ENCODE measurements at places on chromosomes 2 and 18.

GRCh38 chr18:54984908-54985307 lies 25.6 kb upstream of the CCDC68 start:
- no peak for DNase-seq

DNA sequence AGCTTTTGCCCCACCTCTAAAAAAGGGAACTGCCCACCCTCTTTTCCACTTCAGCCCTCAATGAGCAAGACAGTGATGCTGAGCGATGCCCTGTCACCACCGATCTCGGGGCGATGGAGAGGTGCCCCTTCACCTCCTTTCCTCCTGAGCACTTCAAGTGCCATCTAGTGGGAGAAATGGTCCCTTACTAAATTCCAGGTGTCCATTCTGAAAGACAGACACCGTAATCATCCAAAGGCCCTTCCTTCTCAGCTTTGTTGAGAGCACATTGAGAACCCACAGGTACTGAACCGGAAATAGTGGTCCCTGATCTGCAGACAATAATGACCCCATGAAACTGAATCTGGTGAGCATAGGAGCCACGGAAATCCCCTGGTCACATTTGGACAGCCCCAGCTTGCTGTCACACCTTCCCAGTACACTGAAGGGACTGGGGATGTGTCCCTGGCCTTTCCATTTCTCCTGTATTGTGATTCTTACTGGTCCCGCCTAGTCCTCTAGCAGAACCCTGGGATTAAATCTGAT lies 38.5 kb downstream of the KCTD18 start:
- DNase-seq, result no peak

- DNase-seq, result no peak
Measured at GRCh38 chr2:11941201-11942177, 195.1 kb downstream of the LPIN1 start.

DNA sequence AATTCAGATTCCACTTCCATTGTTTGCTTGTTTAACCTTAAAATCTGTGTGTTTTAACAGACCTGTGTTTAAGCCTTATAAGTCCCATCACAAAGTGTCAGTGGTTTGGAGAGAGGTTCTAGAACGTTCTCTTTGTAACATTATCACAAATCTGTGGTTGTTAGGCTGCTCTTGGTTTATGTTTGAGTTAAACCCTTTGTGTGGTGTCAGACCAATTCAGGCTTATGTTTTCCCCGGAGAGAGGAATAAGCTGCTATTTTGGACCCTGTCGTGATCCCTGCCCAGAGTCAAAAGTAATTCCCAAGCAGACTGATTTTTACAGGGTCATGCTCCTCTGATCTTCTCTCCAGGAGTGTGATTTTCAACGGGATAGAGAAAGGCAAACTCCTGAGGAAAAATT lies 43.8 kb upstream of the LTBP1 start:
- no peak for DNase-seq

DNA sequence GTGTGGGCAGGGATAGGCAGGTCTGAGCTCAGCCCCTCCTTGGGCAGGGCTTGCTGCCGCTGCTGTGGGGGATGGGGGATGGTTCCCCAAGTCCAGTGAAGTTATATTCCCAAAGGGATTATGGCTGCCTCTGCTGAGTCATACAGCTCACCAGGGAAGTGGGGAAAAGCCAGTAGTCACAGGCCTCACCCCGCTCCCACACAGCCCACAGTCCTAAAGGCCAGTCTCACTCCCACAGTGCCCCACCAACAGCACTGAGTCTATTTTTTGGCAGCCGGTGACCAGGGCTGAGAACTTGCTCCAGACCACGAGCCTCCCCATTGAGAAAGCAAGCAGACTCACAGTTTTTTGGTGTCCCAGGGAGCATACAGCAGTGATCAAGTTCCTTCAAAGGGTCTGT lies 173.3 kb downstream of the OSR1 start:
- DNase-seq, result no peak

DNA sequence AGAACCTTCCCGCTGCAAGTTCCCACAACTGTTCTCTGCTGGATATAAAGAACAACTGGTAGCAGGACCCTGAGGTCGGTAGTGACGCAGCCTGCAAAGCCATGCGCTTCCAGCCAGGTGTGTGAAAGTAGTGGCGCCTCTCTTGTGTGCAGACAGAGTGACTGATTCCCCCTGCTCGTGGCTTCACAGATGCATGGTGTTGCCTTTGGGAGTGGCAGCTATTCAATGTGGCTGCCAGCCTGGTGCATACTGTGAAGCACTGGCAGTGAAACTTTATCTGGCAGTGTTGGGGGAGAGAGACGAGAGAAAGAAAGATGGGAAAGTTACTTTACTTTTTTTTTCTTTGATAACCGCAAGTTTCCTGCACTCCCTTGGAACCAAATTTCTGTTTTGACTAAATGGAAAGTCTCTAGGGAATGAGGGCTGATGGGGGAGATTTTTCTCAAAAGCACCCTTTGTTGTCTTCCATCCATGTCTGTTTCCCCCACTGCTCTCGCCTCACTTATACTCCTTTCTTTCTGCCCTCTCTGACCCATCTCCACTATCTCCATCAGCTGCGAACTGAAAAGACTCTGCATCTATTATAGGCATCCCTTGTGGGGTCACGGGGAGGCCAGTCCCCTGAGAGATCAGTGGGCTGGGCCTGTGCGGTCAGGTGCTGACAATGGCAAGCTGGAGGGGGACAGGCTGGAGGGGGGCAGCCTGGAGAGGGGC lies 90.0 kb upstream of the TNP1 start:
- DNase-seq, result no peak

DNA sequence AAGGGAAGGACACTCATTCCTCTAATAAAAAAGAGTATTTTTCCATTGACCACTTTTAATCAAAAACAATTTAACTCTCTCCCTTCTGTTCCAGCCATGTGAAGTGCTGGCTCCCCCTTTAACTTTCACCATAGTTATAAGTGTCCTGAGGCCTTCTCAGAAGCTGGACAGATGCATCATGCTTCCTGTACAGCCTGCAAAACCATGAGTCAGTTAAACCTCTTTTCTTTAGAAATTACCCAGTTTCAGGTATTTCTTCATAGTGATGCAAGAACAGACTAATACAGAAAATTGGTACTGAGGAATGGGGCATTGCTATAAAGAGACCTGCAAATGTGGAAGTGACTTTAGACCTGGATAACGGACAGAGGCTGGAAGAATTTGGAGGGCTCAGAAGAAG lies 643.6 kb upstream of the DDX18 start:
- DNase-seq, result no peak

DNA sequence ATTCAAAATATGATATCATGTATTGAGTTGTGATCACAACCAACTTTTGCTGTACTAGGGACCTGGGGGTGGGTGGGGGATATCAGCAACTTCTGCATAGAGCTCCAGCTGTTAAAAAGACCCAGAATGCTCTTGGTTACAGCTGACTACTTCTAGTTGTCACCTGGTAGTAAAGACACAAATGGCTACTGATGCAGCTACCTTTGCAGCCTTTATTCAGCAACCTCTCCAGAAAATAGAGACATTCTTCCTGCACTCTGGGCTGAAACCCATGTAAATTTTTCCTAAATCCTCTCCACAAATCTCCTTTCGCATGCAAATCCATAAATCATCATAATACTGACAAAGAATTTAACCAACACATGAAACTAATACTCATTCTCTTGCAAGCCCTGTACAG lies 238.3 kb downstream of the TCF4 start:
- no peak for DNase-seq

DNA sequence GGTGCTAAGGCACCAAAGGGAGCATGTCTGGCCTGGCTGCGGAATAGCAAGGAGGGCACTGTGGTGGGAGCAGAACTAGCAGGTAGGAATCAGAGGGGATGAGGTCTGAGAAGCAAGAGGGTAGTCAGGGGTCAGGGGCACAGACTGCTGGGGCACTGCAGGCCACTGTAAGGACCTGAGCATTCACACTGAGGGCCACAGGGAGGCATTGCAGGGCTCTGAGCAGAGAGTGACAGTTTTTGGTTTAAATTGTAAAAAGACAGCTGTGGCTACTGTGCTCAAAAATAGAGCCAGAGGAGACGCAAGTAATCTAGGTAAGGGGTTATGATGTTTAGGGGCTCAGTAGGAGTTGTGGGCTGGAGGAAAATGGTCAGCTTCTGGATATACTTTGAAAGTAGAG lies 41.5 kb downstream of the ARHGAP25 start:
- no peak for DNase-seq

DNA sequence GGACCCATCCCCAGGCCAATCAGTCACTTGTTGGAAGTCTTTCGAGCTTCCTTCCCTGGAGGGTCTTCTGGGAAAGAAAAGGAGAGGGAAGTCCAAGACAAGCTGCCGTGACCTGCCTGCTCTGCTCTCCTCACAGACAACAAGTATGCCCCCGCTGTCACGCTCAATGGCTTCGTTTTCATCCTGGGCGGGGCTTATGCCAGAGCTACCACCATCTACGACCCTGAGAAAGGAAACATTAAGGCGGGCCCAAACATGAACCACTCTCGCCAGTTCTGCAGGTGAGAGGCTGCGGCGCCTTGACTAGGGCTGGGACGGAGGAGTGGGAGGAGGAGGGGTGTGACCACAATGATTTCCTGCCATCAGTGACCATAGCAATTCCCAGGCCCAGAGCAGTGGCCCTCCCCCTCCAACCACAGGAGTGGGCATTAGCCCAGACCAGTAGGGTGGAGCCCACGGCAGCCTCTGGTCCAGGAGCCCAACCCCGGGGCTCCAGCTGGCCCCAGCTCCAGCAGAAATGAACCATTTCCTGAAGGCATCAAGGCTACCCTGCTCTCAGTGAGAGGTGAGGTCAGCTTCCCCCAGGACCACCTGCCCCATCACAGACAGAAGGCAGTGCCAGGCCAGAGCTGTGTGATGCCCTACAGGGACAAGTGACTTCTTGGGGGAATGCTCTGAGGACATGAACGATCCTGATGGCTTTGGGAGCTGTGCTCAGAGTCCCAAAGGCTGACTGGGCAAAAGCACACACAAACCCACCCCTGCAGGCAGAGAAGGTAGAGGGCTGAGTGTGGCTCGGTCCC lies 223.1 kb downstream of the ATAD2B start:
- DNase-seq, result peak; percentile 17

DNA sequence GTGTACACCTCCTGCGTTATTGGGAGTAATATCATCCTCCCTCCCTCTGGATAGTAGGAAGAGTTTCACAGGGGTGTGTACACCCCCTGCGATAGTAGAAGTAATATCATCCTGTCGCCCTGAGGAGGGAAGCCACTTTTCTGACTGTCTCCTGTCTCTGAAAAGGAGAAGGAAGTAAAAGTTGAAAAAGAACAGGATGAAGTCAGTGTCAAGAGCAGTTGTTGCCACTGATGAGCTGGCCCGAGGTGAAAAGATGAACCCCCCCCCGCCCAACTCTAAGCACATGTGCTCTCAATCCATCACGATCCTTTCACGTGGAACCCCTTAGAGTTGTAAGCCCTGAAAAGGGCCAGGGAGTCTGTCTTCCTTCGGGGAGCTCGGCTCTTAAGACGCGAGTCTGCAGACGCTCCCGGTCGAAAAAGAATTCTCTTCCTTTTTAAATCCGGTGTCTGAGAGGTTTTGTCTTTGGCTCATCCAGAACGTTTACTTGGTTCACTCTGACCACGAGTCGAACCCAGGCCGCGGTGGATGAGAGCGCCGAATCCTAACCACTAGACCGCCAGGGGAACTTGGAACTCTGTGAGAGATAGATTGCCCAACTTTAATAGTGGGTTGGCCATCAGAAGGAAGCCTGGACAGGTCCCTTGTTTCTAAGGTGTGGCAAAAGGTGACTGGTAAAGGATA lies 22.4 kb upstream of the NAGK start:
- no peak for DNase-seq

GRCh38 chr2:27920148-27920885 lies 29.8 kb downstream of the BABAM2 start:
- DNase-seq, result no peak

DNA sequence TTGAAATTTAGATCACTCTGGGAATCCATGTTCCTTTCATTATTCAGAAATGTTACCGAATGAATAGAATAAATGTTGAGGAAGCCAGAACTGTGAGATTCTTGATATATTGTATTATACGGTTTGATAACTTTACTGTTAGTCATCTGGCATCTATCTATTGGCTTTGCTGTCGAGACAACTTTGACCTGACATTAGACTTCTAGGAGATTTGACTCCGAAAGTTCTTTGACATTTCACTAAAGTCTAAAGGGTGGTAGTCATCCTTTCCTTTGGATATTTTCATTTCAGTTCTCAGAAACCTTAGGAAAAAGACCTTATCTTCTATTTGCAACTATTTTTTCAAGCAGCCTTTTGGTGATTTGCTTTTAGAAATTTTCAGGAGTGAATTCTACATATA lies 1.9 kb downstream of the BMPR2 start:
- DNase-seq, result no peak

GRCh38 chr2:85826990-85827878 lies 61.6 kb downstream of the ST3GAL5 start:
- peak; percentile 80 for DNase-seq

GRCh38 chr2:29017716-29018435 lies 36.8 kb downstream of the TOGARAM2 start:
- DNase-seq, result no peak

GRCh38 chr2:105936954-105937353 lies 192.2 kb downstream of the NCK2 start:
- DNase-seq, result no peak

DNA sequence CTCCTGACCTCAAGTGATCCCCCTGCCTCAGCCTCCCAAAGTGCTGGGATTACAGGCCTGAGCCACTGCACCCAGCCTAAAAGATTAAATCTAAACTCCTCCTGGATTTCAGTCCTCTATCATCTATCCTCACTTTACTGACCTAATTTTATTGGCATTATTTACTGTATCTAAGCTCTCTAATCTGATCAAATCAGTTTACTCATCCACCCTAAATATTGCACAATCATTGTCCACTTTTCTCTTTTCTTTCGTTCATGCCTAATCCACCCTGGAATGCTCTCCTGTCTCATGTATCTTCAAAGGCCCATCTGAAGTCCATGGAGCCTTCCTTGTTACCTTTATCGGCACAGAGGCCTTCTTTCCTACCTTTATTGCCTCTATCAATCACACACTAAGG lies 31.6 kb upstream of the GPR155 start:
- DNase-seq, result no peak

- no peak for DNase-seq
Measured at GRCh38 chr2:171651667-171652415, 35.4 kb upstream of the DYNC1I2 start.

DNA sequence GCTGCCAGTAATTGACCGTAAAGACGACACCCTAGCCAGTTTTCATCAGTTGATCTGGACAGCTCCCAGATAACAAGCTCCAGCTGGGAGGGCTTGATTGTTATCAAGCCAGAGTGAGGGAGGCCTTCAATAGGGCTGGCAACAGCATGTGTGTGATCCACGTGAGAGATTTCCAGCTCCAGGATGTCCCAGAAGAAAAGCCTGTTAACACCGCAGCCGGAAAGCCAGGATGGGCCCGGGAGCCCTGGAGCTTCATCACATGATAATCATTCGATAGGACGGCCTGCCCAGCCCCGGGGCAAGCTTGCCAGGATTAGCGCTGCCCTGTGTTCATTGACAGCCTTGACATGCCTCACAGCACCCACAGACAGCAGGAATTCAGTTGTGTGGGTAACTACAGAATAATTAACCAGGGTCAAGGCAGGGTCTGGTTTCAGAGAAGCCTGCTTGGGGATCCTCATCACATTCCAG lies 182.5 kb downstream of the C1D start:
- peak; percentile 27 for DNase-seq

Data from right hindlimb (tissue), 1 donor.